NCI-H82 (cell line): ENCODE measurements at places on chromosomes 6 and 20.

GRCh38 chr20:13322621-13323020 lies 101.5 kb downstream of the ISM1 start:
- no peak for DNase-seq

- DNase-seq: no peak
These were observed 137.1 kb upstream of the OLIG3 start for GRCh38 chr6:137631323-137631722.

DNA sequence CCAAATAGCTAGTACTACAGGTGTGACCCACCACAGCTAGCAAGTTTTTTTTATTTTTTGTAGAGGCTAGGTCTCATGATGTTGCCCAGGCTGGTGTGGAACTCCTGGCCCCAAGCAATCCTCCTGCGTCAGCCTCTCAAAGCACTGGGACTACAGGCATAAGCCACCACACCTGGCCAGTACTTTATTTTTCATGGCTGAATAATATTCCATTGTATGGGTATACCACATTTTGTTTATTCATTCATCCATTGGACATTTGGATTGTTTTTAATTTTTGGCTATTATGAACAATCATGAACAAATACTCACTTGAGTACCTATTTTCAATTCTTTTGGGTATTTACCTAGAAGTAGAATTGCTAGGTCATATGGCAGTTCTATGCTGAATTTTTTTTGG lies 7.0 kb upstream of the NXT1 start:
- no peak for DNase-seq

- peak; percentile 81 for DNase-seq
These were observed 48.9 kb upstream of the ARMC2 start for GRCh38 chr6:108799354-108799717.

GRCh38 chr6:25295651-25296050 lies 16.5 kb downstream of the CARMIL1 start:
- DNase-seq: no peak

GRCh38 chr20:12775041-12775440 lies 233.7 kb upstream of the SPTLC3 start:
- peak; percentile 41 for DNase-seq

DNA sequence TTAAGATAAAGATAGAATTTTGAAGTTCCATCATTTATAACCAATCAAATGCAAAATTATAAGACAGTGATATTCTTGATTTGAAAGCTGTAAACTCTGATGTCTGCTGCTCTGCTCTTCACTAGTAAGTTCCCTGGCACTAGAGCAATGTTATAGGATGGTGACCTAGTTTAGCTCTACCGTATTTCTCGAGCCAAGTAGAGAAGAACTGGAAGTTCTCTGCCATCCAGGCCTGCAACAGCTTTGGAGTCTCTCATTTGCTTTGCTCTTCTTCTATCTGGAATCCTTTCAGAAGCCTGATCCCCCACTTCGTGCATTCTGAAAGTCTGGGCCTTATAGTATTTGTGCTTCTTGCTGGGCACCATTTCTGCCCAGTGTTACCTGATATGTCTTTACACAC lies 100.3 kb downstream of the PLCB1 start:
- DNase-seq: no peak

DNA sequence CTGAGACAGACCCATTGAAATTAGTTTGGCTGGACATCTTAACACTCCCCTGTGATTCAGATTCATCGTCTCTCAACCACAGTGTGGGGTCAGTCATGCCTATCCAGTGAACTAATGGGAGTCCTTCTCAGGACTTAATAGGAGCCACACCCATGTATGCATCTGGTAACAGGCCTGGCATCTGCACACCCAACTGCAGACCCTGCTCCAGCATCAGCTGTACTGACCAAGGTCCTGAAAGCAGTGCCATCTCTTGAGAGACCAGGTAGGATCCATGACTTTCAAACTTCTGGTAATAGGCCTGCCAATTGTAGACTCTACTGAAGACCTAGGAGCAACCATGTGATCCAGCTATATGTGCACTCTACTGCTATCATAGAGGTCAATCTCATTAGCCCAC lies 363.6 kb upstream of the POU3F2 start:
- DNase-seq: no peak

DNA sequence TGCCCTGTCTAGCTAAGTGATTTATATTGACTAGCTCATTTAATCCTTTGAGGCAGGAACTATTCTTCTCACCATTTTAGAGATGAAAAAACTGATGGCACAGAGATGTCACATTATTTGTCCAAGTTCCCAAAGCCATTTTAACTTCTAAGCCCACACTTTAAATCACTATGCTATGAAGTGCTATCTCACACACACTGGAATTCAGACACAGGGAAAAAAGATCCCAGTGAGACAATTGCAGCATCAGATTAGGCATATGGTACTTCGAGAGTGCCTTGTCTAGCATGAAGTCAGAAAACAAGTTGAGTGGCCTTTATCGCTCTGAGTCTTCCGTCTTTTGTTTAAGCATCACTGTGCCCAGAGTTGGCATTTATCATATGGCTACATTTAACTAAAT lies 54.1 kb upstream of the PDE7B start:
- DNase-seq: peak; percentile 59

DNA sequence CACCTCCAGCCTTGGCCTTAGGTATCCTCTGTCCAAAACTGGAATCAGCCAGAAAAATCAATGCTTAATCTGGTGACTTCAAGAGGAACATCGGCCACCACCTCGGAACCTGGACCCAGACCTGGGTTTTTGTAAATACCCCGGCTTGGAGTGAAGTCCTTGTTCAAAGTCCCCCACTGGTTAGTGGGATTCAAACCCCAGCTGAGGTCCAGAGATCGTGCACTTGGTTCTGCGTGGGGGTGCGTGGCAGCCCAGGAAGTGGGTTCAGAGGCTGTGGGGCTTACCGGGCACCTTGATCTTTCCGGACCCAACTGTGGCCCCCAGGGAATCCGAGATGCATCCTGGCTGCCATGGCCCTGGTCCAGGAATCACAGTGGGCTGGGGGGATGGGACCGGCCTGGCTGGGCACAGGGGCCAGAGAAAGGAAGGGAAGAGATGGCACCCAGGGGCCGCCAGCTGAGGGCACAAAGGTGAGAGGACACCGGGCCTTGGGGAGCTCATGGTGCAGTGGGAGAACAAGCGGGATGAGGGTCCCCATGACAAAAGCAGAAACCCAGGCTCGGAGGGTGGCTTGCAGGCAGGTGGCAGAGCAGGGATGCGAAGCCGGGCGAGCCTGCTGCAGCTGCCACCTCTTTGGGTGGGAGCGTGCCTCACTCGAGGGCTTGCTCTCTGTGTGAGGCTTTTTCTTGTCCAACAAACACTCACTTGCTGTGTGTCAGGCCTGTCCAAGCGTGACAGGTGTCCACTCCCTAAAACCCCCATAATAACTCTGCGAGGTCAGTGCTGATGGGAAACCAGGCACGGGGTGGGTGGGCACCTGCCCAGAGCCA lies 27.7 kb downstream of the ZBP1 start:
- DNase-seq: no peak

DNA sequence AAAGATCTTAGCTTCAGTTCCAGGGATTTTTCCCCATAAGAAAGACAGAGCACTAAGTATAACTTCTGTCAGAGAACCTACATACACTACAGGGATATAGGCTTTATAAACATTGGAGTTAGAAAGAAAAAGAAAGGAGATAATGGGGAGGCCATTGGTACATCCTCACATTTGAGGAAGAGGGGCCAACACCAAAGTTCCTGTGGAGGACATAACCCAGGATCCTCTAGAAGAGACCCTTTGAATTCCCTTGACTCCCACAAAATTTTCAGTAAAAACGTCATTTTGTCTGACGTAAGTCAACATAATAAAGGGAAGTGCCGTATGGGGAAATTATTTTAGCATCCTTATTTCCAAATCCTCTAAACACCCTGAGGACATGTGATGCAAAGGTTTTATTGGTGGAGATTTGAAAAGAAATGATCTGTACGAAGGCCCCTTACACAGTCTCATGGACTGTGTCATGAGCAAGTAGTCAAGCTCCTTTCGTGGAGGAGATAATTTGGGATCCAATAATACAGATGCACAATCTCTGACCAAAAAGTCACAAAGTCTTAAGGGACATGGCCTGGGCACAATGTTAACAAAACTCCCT lies 33.2 kb downstream of the HLA-DRA start:
- DNase-seq: no peak

GRCh38 chr6:87181903-87182302 lies 26.5 kb downstream of the ZNF292 start:
- no peak for DNase-seq

GRCh38 chr20:38722683-38723016 lies 1.6 kb upstream of the SLC32A1 start:
- no peak for DNase-seq

GRCh38 chr6:5172041-5172653 lies 87.0 kb downstream of the PPP1R3G start:
- DNase-seq: no peak

GRCh38 chr6:164252948-164253347 lies 838.4 kb downstream of the QKI start:
- DNase-seq: no peak

DNA sequence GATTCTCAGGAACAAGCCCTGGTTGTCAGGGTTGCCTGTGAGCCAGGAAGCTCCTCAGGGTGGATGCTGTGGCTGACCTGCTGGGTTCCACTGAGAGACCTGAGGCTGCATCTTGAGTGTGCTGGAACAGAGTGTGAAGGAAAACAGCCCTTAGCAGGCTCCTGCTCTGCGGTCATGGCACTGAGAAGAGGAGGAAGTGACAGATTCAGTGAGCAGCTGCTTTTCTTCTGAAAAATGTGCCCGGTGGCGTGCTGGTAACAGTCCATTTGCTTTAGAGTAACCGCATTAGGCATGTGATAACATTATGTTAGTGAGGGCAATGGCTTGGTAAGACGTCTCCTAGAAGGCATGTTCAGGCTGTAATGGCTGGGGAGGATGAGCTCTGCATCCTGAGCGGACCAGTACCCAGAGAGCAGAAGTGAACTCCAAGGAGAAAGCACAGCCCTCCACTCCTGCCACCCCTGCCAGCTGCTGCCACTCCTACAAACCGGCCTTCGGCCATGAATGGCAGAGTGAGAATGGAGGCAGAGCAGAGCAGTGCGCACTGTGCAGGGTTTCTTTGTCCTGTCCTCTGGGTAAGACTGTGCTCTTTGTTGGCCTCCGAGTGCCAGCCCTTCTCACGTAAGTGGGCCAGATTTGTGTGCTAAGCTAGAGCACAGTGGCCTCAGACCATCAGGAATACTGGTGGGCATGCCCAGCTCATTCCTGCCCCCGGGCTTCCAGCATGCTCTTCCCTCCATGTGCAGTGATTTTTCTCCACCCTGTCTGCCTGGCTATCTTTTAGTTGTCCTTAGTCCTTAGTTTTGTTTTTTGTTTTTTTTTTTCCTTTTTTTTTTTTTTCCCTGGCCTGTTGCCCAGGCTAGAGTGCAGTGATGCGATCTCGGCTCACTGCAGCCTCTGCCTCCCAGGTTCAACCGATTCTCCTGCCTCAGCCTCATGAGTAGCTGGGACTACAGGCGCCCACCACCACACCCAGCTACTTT lies 98.1 kb upstream of the VSTM2L start:
- DNase-seq: no peak

- DNase-seq: no peak
These were observed 5.8 kb downstream of the FLRT3 start for GRCh38 chr20:14331646-14332045.

GRCh38 chr20:37518059-37518458 lies 3.0 kb upstream of the NNAT start:
- peak; percentile 50 for DNase-seq

GRCh38 chr6:24667378-24667803 lies 514 bp downstream of the ACOT13 start:
- peak; percentile 52 for DNase-seq

DNA sequence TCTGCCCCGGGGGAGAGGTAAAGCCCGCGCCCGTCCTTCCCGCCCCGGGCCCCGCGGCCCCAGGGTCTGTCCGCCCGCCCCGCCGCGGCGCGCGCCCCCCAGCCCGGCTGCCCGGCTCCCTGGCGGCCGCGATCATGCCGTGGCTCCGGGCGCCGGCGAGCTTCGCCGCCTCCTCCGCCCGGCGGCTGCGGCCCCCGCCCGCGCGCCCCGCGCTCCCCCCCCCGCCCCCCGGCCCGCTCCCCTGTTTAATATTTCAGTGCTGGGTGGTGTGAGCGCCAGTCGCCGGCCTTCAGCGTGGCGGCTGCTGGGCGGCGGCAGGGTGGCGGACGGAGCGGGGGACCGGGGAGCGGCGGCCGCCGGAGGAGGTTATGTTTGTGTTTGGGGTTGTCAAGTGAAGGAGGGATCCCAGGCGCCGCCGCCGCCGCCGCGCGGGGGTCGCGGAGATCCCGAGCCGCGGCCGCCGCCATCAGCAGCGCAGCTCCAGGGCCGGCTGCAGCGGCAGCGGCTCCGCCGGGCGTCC lies at the start of gene HIVEP1:
HIVEP1 (plus strand) TSS at position 275 of the 520 bp plus-strand sequence. CDS start 3,317 bp downstream, outside the sequence.
- DNase-seq: no peak
